ENCODE measurements at places on chromosomes 12 and 14. TPM values are rescaled to one million over a fixed set of nuclear protein-coding genes. Genes with fewer than 3 reads are reported as not detected.

The SLC4A8 gene
- total RNA-seq, result 0.83 TPM

The C14orf180 gene
- 0.56 TPM for total RNA-seq

The RD3L gene
- not detected for total RNA-seq

The PPP1R1A gene
- total RNA-seq, result 1.2 TPM

DNA sequence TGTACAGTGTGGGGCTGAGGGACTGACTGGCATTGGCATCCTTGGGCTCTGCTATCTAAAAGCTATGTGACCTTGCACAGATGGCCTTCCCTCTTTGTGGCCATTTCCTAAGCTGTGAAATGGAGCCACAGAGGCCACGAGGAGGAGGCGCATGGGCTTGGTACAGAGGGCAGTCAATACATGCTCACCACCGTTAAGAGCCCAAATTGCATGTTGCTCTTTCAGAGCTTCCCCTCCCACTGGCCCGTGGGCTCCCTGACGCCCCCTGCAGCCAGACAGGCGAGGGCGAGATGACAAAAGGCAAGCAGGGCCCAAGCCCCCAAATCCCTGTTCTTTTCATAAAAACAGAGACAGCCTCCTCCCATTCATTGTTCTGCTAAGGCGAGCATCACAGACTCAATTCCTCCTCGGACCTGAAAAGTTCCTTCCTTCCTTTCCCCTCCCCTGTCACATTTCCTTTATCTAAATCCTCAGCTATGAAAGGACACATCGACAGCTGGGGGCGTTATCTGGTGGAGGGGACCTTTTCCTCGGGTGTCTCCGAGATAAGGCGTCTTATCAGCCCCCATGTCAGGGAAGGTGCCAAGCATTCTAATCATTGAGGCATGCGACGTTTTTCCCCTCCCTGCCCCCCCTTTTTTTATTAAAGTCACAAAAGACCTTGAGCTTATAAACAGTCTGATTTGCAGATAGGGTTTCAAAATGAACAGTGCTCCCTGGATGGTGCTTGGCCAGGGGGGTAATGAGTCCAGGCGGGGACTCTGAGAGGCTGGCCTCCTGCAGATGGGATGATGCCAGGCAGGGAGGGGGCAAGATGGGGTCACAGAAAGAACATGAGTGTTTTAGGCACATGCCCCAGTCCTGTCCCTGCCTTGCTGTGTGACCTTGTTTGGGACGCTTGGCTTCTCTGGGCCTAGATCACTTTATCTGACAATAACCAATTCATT lies 26.4 kb downstream of the FAM222A start:
- H3K4me1 ChIP-seq, result no peaks in the 10 kb centered on the region
- DNase-seq, result no peak
- H3K36me3 ChIP-seq, result no peaks in the 10 kb centered on the region
- no peak overlapping the region for H3K4me3 ChIP-seq
- no peaks in the 10 kb centered on the region for H3K27me3 ChIP-seq
- H3K27ac ChIP-seq, result no peak overlapping the region

- H3K36me3 ChIP-seq, result no peaks in the 10 kb centered on the region
- H3K27ac ChIP-seq, result peak overlapping the region; percentile 72
- H3K4me1 ChIP-seq, result peaks cover 73% of the 10 kb centered on the region
- no peak overlapping the region for H3K4me3 ChIP-seq
- DNase-seq, result no peak
- no peaks in the 10 kb centered on the region for H3K27me3 ChIP-seq
Observed at GRCh38 chr12:13200841-13201240, 4.3 kb downstream of the EMP1 start.

- H3K36me3 ChIP-seq, result no peaks in the 10 kb centered on the region
Observed at GRCh38 chr14:91417983-91418386, 365 bp upstream of the CCDC88C start.

GRCh38 chr12:106732890-106733289 lies 41.6 kb upstream of the RIC8B start:
- DNase-seq, result no peak
- H3K4me1 ChIP-seq, result no peaks in the 10 kb centered on the region
- H3K27me3 ChIP-seq, result no peaks in the 10 kb centered on the region

- no peaks in the 10 kb centered on the region for H3K27me3 ChIP-seq
- no peak overlapping the region for H3K4me3 ChIP-seq
- DNase-seq, result no peak
- H3K27ac ChIP-seq, result no peak overlapping the region
- H3K4me1 ChIP-seq, result peaks cover 6% of the 10 kb centered on the region
- no peaks in the 10 kb centered on the region for H3K36me3 ChIP-seq
Observed at GRCh38 chr14:54643696-54644176, 76.8 kb downstream of the SAMD4A start.

DNA sequence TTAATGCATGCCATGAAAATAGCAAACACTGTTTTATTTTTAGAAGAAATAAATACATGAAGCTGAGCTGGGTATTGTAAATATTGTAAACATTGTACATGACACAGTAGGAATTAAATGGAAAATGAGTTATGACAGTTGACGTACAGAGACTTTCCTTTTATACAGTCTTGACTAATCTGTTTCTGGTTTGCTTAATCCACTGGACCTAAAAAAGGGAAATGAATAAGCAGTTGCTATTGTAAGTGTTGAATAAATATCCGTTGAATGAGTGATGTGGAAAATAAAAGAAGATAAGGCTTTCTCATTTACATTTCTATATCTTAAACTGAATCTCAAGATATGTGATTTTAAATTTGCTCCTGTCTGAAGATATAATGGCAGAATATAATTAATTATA lies 15.0 kb downstream of the PMCH start:
- DNase-seq, result no peak
- H3K27ac ChIP-seq, result no peak overlapping the region
- no peaks in the 10 kb centered on the region for H3K36me3 ChIP-seq
- H3K27me3 ChIP-seq, result no peaks in the 10 kb centered on the region
- H3K4me1 ChIP-seq, result no peaks in the 10 kb centered on the region

GRCh38 chr12:6607751-6608591 lies 792 bp upstream of the CHD4 start:
- peak; percentile 74 for DNase-seq
- H3K4me1 ChIP-seq, result peaks cover 40% of the 10 kb centered on the region
- no peaks in the 10 kb centered on the region for H3K36me3 ChIP-seq
- H3K27ac ChIP-seq, result peak overlapping the region; percentile 99
- no peaks in the 10 kb centered on the region for H3K27me3 ChIP-seq
- no peak overlapping the region for H3K4me3 ChIP-seq

DNA sequence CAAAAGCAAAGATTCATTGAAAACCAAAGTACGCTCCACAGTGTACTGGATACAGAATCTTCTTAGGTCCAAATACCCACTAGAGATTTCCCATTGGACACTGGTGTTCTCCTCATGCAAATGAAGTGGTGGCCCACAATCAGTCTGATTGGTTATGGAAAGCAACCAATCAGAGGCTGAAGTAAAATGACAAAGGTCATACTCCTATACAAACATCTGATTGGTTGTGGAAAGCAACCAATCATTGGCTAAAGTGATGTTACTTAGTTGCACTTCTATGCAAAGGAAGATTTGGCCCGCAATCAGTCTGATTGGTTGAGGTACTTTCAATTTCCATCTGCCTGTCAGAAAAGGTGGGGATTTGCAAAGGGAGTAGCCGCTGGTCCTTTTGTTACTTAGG lies 1.3 kb upstream of the WASHC3 start:
- no peak for DNase-seq
- no peaks in the 10 kb centered on the region for H3K4me1 ChIP-seq
- H3K27ac ChIP-seq, result no peak overlapping the region

- no peak overlapping the region for H3K4me3 ChIP-seq
- no peaks in the 10 kb centered on the region for H3K36me3 ChIP-seq
- no peak for DNase-seq
- peaks cover 11% of the 10 kb centered on the region for H3K4me1 ChIP-seq
- no peaks in the 10 kb centered on the region for H3K27me3 ChIP-seq
- H3K27ac ChIP-seq, result no peak overlapping the region
Observed at GRCh38 chr12:124616394-124617221, 49.2 kb upstream of the NCOR2 start.

The DAO gene
- total RNA-seq, result not detected

The ITGA7 gene
- 10.9 TPM for total RNA-seq

DNA sequence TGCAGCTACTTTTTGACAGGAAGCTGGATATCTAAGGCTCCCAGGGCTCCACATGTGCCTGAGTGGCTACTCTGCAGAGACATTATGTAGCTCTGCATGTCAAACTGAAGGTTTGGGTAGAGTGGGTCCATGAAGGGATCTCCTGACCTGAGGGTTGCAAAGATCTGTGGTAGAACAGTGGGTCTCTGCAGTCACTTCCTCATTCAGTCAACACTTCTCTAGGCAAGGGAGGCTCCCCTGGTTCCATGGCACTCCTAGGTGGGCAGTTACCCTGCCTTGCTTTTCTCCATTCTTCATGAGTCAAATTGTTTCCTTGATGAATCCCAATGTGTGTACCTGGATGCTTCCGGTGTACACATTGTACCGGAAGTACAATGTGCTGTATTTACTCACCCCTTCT lies 57.4 kb downstream of the CMAS start:
- no peaks in the 10 kb centered on the region for H3K4me1 ChIP-seq
- H3K4me3 ChIP-seq, result no peak overlapping the region
- no peak overlapping the region for H3K27ac ChIP-seq
- H3K27me3 ChIP-seq, result no peaks in the 10 kb centered on the region
- H3K36me3 ChIP-seq, result no peaks in the 10 kb centered on the region

The PRPF40B gene
- 39.7 TPM for total RNA-seq

DNA sequence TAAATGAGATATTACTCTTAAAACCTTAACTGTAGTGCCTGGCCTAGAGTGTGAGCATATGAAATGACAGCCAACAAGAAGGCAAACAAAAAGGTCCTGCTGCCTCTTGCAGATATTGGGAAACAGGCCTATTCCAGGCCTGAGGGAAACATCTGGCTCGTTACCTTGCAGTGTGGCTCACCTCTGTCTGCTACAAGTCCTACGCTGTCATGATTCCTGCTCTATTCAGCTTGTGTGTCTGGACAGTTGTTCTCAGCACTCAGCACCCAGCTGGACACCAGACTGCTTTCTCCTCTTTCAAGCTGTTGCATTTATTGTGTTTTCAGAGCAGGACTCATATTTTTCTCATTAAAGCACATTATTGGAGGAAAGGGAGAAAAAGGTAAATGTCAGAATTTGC lies 113.5 kb downstream of the TMTC2 start:
- no peaks in the 10 kb centered on the region for H3K27me3 ChIP-seq
- no peak overlapping the region for H3K4me3 ChIP-seq
- no peak for DNase-seq
- H3K4me1 ChIP-seq, result no peaks in the 10 kb centered on the region
- no peak overlapping the region for H3K27ac ChIP-seq

GRCh38 chr12:116927244-116927940 lies 16.6 kb downstream of the FBXW8 start:
- peak overlapping the region; percentile 3 for H3K27ac ChIP-seq
- no peaks in the 10 kb centered on the region for H3K27me3 ChIP-seq
- H3K4me1 ChIP-seq, result peaks cover 31% of the 10 kb centered on the region
- H3K36me3 ChIP-seq, result peaks cover 4% of the 10 kb centered on the region
- no peak overlapping the region for H3K4me3 ChIP-seq
- DNase-seq, result no peak

The KRT1 gene
- total RNA-seq, result 2.8 TPM

The LRTM2 gene
- total RNA-seq, result not detected

GRCh38 chr12:3700861-3701260 lies 52.0 kb downstream of the CRACR2A start:
- H3K27ac ChIP-seq, result no peak overlapping the region
- no peak for DNase-seq
- H3K4me1 ChIP-seq, result no peaks in the 10 kb centered on the region
- H3K4me3 ChIP-seq, result no peak overlapping the region
- no peaks in the 10 kb centered on the region for H3K27me3 ChIP-seq
- H3K36me3 ChIP-seq, result no peaks in the 10 kb centered on the region

GRCh38 chr12:124696693-124697476 lies 129.5 kb upstream of the NCOR2 start:
- DNase-seq, result no peak
- H3K4me3 ChIP-seq, result no peak overlapping the region
- H3K27me3 ChIP-seq, result no peaks in the 10 kb centered on the region
- no peaks in the 10 kb centered on the region for H3K36me3 ChIP-seq
- no peak overlapping the region for H3K27ac ChIP-seq

GRCh38 chr12:63944586-63945228 lies 100.2 kb downstream of the SRGAP1 start:
- H3K36me3 ChIP-seq, result no peaks in the 10 kb centered on the region
- no peaks in the 10 kb centered on the region for H3K27me3 ChIP-seq
- DNase-seq, result no peak
- H3K4me1 ChIP-seq, result peaks cover 27% of the 10 kb centered on the region

The COCH gene
- total RNA-seq, result 0.40 TPM

DNA sequence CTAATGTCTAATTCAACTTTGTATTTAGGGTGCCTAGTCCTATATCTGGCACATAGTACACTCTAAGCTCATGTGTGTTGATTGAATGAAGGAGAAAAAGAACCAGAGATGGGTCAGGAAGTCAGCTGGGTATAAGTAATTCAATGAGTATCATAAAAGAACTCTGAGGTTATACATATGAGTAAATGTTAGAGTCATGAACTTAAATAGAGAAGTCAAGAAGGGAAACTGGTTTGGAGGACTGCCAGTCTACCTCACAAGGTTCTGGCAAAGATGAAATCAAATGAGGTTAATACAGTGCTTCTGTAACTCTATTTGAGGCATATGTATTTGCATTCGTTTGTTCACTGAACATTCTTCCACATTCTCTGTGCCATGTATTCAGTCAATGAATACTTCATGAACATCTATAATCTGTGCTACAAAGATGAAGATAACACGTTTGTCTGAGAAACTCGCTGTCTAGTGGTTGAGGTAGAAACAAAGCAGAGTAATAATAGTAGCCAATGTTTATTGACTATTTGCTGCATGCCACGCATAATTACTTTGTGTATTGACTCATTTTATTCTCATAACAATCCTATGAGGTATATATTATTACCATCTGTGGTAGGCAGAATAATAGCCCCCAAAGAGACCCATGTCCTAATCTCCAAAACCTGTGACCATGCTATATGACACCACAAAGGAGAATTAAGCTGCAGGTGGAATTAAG lies 88.9 kb downstream of the PTGER2 start:
- H3K36me3 ChIP-seq, result no peaks in the 10 kb centered on the region
- H3K27ac ChIP-seq, result no peak overlapping the region

GRCh38 chr14:99075771-99076375 lies 196.1 kb downstream of the BCL11B start:
- no peaks in the 10 kb centered on the region for H3K36me3 ChIP-seq
- no peak for DNase-seq
- no peaks in the 10 kb centered on the region for H3K4me1 ChIP-seq

The PPP1R36 gene
- total RNA-seq, result 0.54 TPM

DNA sequence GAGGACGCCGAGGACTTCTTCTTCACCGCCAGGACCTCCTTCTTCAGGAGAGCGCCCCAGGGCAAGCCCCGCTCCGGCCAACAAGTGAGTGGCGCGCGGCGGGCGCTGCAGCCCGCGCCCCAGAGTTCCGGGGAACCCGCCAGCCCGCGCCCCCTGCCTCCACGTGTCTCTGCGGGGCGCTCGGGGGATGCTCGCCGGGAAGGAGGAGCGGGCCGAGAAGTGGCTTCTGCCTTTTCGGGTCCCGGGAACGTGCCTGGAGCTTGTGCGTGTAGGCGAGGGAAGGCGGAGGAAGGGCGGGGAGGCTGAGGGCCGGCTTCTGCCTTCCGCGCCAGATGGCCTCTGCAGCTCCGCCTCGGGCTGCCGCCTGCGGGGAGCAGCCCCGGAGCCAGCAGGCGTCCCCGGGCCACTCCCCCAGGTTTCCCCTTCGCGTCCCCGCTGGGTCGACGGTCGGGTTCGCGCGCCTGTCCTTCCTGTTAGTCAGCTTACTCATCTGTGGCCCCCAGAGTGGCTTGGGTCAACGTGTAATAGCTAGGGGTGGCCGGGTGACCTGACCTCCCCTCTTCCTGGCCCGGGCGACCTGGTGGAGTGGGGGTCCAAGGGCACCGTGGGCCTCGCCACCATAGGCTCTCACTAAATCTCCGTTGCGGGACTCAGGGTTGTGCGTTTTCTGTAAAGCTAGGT lies 505 bp downstream of the RASSF3 start:
- peak; percentile 45 for DNase-seq
- H3K4me1 ChIP-seq, result peaks cover 3% of the 10 kb centered on the region
- peak overlapping the region; percentile 83 for H3K27ac ChIP-seq
- H3K36me3 ChIP-seq, result no peaks in the 10 kb centered on the region
- H3K27me3 ChIP-seq, result no peaks in the 10 kb centered on the region
